Stimulated activated CD4-positive, alpha-beta T cell treated with anti-CD3 and anti-CD28 coated beads, Interleukin-15, amount 100 ng/mL, for 24 hours (primary cell): ENCODE measurements at places on chromosomes 3 and 15.
A peak's percentile ranks its signal among the peaks of the same experiment; 100 is the strongest.

DNA sequence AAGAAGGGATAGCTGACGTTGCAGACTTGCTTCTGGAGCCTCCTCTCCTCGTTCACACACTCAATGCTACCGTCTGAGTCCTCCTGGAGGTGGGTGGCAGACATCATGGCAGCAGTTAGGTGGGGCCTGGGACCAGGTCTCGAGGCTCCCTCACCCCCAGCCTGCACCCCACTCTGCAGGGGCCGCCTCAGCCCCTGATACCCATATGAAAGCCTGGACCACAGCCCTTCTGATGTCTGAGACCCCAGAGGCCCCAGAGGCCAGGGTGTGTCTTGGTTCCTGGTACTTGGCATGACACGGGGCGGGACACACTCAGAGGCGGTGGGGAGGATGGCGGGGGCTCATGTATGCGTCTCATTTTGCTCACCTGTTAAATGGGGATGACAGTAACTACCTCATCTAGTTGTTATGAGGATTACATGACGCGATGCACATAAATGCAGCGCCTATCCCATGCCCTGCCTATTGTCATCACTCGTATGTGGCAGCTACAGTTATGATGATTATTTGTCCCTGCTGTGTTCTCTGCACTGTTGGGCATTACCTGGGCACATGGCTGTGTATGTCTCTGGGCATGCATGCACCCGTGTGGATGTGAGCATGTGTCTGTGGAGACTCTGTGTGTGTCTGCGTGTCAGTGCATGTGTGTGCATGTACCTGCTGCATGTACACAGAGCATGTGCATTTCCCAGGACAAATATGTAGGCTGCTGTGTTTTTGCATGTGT is 39.9 kb downstream of the FEM1B start:
- no peak for DNase-seq

DNA sequence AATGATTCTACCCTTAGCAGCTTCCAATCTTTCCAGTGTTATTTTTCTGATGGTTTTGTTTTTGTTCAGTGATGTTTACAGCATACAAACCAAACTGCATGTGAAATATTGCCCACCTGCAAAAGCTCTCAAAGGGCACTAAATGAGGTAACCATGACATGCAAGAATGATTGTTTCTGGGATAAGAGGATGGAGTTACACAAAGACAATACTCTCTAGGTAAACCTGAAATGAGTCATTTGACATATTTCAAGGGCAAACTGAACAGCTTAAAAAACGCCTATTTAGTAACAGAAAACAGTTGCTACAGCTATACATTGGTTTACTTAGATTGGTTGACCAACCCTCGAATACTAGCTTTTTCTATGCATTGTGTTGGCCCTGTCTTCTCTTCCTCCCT is 481.7 kb downstream of the ZPLD1 start:
- no peak for DNase-seq

DNA sequence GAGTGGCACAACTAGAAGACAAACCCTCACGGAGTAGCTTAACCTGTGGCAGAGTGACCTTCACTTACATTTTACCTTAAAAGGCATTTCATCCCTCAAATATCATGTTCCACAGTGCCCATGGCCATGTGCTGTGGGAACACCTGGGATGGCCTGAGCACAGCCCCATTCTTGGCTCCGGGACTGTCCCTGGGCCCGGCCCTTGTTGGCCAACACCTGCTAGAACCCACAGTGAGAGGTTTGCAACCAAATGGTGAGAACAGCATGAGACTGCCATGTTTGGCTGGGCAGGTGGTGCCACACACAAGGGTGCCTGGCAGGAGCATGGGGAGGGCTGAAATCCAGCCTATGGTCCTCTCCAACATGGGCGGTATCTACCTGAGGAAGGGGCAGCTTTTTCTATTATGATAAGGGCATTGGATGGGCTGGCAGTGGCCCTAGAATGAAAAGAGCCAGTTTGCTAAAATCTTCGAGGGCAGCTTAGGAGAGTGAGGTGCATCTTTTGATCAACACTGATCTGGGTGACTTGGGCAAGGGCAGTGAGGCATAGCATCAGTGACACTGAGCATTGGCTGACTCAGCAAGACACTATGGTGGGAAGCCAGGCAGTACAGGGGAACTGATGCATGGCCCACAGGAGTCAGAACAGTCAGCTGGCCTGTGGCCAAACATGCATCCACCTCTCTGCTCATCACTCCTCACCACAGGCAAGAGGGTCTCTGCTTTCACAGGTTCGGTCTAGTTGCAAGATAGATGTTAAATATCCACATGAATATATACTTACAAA is 53.9 kb downstream of the SYNM start:
- no peak for DNase-seq

GRCh38 chr3:16136055-16136454 is 38.4 kb upstream of the GALNT15 start:
- DNase-seq = no peak

DNA sequence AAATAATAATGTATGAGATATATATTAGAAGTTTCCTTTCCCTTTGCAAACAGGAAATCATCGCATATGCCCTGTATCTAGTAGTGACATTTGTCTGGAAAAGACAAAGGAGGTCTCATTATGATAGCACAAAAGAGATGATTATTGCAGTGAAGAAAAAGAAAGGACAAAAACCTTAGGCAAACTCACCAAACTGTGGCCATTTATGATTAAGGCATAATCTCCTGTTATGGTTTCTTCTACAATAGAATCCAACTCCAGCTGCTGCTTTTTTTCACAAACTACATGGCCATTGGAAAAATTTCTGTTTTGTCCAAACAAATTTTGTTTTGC is 218.2 kb downstream of the ATP8B4 start:
- no peak for DNase-seq

DNA sequence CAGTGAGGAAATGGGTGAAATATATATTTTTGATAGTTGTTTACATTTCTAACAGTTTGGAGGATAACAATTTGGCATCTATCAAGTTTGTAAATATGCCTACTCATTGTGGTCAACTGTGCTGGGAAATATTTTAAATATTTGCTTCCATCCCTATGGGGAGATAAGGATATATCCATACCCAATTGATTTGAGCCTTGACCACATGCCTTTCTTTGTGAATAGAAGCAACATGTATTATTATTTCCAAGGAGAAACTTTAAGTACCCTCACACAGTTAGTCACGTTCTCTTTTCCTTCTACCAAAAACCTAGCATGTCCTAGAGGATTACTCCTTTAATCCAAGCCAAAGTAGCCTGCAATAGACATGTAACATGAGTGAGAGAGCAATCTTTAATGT is 245.4 kb upstream of the CBLB start:
- no peak for DNase-seq

DNA sequence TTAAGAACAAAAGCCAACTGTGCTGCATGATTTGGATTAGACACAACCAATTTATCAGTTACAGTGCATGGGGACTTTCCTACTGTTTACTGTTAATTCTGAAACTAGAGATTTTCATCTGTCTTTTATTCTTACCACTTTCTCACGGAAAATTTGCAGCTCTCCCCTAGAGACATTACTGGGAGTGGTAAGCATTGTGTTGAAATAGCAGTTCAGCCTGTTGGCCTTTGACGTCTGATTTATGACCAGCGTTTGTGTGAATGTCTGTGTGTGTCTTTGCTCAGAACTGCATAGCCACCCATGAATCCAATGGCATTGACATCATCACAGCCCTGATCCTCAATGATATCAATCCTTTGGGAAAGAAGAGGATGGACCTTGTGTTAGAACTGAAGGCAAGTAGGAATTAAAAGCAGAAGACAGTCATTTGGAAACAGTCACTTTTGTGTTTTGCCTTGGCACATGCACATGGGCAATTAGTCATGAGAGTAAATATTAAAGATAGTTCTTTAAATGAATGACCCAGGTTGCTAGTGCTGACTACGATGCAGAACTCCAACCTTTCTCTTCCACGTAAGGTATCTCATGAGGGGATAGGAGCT is 202.2 kb upstream of the BHLHE40 start:
- DNase-seq = peak; percentile 34

DNA sequence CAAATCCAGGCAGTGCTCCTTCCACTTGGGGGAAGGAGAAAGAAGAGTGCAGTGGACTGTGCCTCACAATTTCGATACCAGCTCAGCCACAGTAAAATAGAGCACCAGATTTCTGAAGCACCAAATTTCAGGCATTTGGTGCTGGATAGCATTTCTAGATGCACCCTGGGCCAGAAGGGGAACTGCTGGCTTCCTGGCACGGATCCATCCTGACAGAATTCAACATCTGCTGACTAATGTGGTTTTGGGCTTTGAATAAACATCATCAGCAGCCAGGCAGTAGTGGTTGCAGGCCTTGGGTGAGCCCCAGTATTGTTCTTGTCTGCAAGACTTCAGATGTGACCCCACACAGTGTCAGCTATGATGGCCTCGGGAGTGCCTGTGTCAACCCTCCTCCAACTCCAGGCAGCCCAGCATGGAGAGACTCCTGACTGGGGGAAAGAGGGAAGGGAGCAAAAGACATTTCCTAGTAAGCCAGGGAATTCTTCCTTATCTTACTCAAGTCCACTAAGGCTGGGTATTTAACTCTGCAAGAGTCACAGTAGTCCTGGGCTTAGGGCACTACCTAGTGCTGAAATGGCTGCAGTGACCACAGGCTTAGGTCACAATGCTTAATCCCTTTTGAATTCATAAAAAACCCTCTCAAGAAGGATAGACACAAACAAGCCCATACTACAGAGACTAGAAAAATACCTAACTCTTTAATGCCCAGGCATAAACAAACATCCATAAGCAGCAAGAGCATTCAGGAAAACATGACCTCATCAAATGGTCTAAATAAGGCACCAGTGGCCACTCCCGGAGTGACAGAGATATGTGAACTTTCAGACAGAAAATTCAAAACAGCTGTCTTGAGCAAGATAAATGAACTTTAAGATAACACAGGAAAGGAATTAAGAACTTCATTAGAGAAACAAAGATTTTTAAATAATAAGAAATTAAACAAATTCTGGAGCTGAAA is 74.7 kb downstream of the SPATA16 start:
- DNase-seq = no peak

GRCh38 chr15:79451361-79451999 is 19.3 kb downstream of the MINAR1 start:
- DNase-seq = no peak

DNA sequence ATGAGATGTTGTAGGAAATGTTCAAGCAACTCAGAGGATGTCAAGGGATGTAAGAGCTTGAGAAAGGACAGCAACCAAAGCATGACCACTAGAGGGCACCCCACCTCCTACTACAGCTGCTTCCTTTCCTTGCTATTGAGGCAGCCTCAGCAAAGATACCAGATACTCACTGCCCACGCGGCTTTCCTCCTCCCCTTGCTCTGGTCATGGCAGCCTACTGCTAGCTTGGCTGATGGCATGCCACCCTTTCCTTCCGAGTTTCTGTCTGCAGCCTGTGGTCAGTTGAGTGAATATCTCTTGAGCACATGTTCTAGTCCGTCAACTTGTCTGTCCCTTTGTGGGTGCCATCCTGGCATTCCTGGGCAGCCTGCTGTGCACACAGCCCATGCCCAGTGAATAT is 4.4 kb upstream of the CXCR6 start:
- DNase-seq = peak; percentile 92

GRCh38 chr15:37134699-37135131 is 34.4 kb upstream of the MEIS2 start:
- DNase-seq = no peak

DNA sequence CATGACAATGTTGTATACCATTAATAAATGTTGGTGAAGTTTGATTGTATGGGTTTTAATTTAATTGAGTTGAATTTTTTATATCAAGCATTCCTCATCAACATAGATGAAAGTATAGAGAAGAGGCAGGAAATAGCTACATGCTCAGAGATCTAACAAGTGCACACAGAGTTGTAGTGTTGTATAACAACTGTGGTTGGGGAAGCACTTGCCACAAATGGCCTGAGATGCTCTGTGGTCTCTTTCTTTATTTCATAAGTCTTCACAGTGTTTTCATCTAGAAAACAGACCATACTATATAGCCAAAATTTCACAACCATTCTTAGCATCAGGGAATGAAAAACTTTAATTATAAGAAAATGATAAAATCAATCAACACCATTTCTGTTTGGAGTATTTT is 682.6 kb upstream of the NECTIN3 start:
- DNase-seq = no peak

DNA sequence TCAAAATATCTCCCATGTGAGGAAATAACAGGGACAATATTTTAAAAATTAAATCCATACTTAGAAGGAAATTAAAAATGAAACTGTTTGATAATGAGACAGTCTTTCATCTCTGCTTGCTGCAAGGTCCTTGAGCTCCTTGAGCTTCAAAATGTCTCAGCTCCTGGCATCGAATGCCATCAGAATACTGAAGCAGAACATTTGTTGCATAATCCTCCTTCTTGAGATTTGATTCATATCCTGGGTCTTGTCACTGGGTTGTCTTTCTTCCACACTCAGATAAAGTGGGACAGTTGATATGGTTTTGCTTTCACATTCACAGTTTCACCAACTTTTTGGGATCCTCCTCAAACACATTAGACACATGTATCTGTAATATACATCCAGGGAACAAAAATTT is 27.8 kb downstream of the COL8A1 start:
- no peak for DNase-seq

DNA sequence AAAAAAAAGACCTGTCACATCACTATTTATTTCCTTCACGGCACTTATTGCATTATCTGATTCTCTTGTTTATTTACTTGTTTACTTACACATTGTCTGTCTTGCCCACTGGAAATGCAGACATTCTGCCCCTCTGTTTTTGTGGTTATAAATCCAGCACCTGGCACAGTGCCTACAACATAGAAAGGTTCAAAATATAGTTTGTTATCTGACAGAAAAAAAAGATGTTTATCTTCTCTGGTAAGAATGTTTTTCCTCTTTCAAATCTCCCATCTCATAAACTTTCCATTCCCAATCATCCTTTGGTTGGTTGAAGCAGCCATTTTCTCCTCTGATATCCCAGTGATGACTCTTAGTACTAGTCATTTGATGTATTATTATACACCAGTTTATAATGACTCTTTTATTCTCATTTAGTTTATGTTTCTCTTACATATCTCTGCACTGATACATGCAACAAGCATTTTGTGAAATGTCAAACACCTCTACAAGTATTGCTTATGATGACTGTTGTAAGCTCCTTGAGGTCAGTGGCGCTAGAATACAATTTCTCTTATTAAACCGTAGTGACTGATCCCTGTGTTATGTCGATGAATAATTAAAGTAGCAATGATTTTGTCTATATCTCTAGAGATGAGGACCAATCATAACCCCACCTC is 398.4 kb upstream of the TBL1XR1 start:
- no peak for DNase-seq
